ENCODE measurements at places on chromosomes 5 and 9.
A peak's percentile ranks its signal among the peaks of the same experiment; 100 is the strongest.

DNA sequence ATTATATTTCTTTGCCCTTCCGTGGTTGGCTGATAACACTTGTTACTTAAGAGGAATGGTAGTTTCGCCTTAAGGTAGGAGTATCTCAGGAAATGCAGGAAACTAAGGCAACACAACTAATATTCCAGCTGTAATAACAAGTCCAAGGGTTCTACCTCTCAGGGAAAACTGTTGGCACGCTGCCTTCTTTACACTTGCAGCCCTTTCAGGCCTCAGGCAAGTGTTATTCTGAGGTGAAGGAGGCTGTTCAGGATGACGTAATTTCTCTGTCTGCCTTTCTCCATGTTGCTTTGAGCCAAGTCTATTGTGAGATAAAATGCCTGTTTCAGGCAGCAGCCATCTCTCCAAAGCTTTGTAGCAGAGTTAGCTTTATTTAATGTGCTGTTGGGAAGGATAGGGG lies 38.0 kb downstream of the VCAN start:
- DNase-seq, result peak; percentile 65

DNA sequence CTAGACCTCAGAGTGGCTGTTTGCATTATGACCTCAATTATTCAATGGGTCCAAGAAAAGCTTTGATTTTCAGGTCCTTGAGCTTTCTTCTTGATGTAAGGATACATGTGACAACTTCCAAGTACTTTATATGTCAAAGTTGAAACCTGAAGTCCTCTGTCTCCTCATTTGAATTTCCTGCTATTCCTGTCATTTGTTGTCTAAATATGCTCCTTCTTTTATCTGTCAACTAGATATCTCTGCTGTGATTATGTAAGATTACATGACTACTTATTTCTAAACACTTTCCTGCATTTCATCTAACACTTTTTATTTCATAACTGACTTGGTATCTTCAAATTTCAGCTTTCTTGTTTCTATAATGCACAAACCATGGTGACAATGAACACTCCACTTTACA lies 670.0 kb upstream of the FAM174A start:
- no peak for DNase-seq

DNA sequence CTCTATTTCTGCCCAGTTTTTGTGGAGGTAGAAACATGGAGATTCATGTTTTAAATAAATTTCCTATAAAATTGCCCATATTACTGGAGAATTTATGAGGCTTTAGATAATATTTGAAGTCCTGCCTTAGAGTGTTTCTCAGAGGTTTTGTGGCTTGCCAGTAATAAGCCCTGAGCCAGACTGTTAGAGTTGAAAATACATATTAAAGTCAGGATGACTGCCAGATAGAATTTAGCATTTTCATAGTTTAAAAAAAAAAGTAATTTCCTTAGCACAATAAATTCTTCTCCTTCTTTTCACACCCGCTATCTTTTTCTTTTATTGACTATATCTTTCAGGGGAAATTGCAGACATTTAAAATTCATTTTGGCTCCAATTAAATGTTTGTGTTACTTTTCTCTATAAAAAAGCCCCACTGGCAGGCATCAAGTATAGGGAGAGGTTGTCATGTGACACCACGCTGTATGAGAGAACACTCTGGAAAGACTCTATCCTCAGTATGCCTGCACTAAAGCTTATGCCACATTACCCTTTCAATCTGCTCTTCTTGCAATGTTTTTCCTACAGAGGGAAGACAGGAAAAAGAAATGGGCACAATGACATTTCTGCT lies 135.2 kb downstream of the MPDZ start:
- DNase-seq, result no peak

DNA sequence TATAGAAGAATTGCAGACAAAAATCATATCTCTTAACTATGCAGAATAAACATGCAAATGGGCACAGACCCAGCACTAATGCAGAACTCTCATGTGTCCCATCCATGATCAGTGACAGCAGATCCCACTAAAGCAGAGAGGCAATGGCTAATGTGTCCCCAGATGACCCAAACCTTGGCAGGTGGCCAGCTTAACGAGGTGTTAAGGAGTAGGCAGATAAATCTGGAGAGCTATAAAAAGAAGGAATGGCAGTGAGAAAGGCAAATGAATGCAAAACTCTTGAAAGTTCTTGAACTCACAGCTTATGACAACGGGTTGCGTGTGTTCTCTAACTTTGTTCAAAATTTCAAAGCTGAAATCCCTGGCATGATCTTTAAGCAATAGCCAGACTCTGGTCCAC lies 265.4 kb downstream of the RASEF start:
- no peak for DNase-seq

DNA sequence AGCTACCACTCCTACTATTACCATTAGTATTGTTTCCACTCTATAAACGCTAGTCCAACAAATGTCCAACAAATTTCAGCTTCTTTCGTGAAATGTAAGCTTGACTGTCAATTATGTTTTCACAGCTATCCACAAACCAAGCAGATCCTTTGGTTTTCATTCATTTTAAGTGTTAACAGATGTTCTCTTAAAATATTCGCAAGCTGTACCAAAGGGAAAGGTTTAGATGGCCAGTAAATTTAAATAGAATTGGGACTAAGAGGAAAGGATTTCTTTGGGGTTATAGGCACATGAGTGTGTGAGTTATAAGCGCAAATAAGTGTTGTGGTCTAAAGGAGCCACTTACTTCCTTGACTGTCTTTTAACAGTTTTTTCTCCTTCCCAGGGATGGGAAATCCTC lies 136.8 kb upstream of the ADRA1B start:
- no peak for DNase-seq

GRCh38 chr5:172370648-172371545 lies 83.4 kb downstream of the SH3PXD2B start:
- DNase-seq, result no peak

DNA sequence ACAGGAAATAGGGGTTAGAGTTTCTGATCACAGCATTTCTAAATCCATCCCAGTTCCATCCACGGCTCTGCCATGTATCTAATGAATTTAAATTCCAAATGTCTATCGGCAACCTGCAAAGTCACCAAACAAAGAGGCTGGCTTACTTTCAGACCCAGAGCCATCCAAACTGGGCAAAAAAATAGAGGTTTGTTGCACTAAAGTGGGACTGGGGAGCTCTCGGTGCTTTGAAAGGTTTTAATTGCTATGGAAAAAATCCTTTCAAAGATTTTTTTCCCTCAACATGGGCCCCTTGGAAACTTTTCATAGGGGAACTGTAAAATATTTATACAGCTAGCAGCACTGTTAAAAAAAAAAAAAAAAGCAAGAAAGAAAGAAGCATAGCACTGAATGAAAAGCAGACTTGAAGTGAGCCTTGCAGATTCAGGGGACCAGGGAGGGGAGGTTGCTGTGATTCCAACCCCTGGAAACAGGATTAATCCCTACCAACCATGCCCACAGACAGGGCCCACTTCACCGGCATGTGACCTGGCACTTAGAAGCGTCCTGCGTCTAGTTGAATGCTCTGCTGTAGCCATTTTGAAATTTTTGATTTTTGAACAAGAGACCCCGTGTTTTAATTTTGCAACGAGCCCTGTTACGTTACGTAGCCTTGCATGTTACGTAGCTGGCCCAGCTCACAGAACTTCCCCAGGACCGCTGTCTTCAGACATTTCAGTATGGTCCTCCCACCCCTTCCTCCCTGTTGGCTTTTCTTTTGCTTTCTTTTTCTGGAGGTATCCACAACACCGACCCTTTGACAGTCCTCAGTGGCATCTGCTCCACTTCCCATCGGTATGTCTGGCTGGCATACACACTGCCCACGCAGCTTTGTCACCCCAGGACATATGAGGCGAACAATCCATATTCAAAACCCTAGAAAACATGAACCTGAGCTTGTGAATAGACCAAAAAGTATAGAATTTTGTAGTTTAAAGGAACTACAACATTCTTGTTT lies 105.3 kb upstream of the NFIB start:
- no peak for DNase-seq

DNA sequence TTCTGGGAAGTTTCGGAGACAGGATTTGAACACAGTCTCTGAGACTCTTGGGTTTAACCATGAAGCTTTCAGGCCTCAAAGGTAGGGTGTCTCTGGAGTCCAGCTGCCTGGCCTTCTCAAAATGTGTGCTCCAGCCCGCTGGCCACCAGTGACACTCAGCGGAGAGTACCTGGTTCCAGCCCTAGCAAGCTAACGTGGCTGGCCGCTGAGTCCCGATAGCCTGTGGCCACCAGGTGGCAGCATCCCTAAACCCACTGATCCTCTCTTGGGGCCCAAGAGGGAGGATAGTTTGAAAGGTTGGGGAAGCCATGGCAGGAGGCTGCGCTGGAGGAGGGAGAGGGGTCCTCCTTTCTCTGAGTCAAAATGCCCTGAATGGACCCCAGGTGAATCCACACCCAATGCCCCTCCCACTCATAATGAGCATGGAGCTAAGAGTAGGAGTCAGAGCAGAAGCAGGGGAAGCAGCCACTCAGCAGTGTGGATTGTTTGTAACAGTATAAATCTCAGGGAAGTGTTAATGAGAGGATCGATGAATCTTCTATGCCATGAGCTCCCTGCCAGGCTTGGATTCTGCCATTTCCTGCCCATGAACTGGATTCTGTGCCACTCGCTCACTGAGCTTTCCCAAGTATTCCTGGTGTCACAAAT lies 5.4 kb upstream of the TIFAB start:
- DNase-seq, result peak; percentile 72

- DNase-seq, result no peak
Measured at GRCh38 chr9:3863686-3864085, 337.9 kb upstream of the RFX3 start.

DNA sequence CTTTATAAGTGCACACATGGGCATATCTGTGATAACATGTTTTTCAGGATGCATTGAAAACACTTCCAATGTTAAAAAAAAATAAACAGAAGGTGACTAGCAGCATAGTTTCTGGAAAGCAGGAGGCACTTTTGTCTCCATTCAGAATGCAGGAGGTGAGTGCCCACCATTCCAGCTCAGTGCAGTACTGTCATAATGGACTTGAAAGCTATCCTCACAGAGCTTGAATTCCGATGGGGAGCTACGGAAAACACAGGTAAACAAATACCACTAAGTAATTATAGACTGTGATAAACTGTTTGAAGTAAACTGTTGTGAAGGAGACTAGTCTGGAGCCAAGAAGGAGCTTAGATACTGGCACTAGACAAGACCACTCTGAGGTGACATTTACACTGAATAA lies 9.9 kb downstream of the FBN2 start:
- no peak for DNase-seq

Measured in H4 (cell line).